ENCODE measurements at places on chromosomes 3 and 15.

GRCh38 chr15:94130504-94130903 lies 100.9 kb upstream of the MCTP2 start:
- no peak for DNase-seq

GRCh38 chr3:186096290-186096689 lies 12.6 kb downstream of the ETV5 start:
- no peak for DNase-seq

DNA sequence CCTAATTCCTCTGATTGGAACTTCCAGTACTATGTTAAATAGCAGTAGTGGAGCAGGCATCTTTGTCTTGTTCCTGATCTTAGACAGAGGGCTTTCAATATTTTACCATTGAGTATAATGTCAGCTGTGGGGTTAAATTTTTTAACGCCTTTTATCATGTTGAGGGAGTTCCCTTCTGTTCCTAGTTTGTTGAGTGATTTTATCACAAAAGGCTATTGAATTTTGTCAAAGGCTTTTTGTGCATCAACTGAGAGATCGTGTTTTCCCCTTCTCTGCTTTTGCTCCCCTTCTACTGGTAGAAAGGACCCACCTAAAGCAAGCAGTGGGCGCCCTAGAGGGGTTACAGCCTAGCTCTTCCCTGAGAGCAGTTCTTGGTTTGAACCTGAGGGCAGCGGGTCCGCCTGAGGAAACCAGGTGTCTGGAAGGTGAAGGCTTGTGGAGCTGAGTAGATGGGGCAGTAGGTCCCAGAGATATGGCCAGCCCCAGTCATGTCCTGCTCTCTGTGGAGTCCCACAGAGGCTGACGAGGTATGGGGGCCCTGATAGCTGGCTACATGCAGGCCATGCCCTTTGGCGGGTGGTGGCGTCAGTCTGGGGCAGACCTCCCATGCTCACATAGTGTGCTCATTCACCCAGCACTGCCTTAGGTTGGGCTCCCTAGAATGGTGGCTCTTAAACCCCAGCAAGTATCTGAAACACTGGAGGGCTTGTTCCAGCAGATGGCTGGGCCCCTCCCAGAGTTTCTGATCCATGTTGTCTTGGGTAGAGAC lies 11.3 kb downstream of the HDAC11 start:
- no peak for DNase-seq

GRCh38 chr3:86708893-86709292 lies 282.1 kb downstream of the VGLL3 start:
- no peak for DNase-seq

- DNase-seq: no peak
Observed at GRCh38 chr3:38583688-38584087, 65.8 kb downstream of the SCN5A start.

DNA sequence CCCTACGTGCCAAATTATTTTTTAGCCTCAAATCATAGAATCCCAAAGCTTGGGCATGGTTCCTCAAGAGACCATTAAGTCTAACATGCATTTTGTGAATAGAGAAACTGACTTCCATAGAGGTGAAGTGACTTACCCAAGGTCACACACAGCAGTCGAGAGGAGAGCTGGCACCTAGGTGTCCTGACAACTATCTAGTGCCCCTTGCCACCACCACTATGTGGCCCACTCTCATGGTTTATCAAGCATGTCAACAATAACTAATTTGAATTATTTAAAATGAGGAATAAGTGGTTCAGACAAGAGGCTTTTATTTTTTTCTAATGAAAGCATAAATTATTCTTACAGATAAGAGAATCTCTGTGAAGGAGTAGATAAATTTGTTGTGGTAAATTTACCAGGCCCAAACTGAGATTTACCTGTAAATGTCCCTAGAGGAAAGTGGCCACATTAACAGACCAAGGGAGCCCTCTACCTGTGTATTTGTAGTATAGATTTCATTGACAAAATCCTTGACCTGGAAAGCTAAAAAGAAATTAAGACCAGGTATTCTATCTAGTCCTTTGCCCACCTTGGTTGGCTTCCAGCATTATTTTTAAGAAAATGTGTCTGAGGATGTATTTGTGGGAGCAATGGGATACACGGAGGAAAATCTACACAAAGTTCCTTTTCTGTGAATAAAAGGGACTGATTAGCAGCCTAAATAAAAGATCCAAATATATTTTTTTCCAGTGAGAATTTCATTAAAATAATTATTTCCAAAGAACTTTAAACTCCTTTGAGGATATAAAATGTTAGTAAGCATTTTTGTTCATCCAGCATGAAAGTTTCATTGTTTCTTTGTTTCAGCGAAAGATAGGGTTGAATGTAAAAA lies 49.1 kb downstream of the IQCH start:
- no peak for DNase-seq

DNA sequence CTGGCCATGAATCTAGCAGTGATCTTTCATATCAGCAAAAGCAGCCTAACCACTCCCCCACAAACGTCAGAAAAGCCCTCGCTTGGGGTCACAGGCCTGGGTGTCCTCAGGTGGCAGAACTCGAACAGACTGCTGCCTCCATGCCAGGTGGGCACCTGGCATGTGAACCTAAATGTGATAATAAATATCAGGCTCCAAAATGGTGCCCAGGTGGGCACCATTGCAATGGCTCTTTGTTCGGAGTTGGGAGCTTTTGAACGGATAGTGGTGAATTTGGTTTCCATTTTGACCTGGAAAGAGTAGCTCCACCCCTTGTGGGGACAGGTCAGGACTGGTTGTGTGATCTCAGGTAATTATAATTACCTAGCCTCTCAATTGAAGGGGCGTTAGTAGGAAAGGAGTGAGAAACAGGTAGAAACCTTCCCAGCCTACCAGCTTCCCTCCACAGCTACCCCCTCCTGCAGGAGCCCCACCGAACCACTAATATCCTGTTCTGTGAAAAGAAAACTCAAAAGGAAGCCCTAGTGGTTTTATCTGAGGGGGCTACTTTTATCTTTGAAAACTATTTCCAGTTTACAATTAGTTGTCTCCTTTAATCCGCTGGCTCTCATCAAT lies 18.1 kb downstream of the MYO1E start:
- no peak for DNase-seq

- DNase-seq: no peak
Observed at GRCh38 chr3:144084929-144085328, 113.3 kb downstream of the DIPK2A start.
